ENCODE measurements at places on chromosomes 11 and 22.

DNA sequence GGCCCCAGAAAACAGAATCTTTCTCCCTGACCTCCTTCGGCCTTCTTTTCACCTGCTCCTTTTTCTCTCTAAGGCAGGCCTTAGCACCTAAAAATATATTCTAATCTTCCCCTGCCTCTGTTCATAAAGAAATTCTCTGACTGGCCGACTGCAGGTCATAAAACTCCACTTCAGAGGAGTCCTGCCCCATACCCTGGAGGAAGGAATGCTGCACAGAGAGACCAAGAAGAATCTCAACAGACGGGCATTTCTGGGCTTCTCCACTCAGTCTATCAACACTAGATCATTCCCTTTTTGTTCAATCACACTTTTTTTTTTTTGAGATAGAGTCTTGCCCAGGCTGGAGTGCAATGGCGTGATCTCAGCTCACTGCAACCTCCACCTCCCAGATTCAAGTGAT, 19.7 kb upstream of the PGA3 start:
- H3K4me1 ChIP-seq, result no peaks in the 10 kb centered on the region
- no peak overlapping the region for H3K27ac ChIP-seq
- no peaks in the 10 kb centered on the region for H3K27me3 ChIP-seq
- H3K4me3 ChIP-seq, result no peak overlapping the region
- H3K36me3 ChIP-seq, result no peaks in the 10 kb centered on the region

GRCh38 chr11:69640995-69641581, at the start of gene CCND1:
Gene CCND1, plus strand, starts transcription at chr11:69641156. Its CDS starts 158 bp downstream, at chr11:69641314.
- H3K4me1 ChIP-seq, result peaks cover 73% of the 10 kb centered on the region
- H3K36me3 ChIP-seq, result no peaks in the 10 kb centered on the region
- H3K27ac ChIP-seq, result peak within 1 kb of the TSS; percentile 96
- peak; percentile 85 for DNase-seq
- no peaks in the 10 kb centered on the region for H3K27me3 ChIP-seq

GRCh38 chr22:35733791-35734516, 16.3 kb downstream of the APOL5 start:
- no peak overlapping the region for H3K27ac ChIP-seq
- peaks cover 4% of the 10 kb centered on the region for H3K36me3 ChIP-seq
- H3K4me3 ChIP-seq, result no peak overlapping the region
- H3K4me1 ChIP-seq, result no peaks in the 10 kb centered on the region
- DNase-seq, result no peak

DNA sequence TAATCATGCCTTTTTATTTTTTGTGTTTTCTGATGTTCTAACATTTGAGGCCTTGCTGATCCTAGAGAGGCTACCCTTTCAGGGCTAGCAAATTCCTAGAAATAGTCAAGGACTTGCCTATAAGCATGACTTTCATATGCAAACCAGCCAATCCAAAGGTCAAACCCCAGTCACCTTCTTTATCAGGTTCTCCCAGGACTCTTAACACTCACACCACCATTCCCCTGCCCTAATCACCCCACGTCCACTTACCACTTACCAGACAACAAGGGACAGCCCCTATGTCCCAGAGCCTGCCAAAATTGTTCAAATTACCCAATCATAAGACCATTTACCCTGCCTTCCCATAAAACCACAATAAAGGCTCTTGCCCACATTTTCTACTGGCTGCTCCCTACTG, 1339.8 kb downstream of the LRRC4C start:
- no peak for DNase-seq
- no peak overlapping the region for H3K4me3 ChIP-seq
- H3K36me3 ChIP-seq, result no peaks in the 10 kb centered on the region
- H3K27ac ChIP-seq, result no peak overlapping the region
- H3K4me1 ChIP-seq, result no peaks in the 10 kb centered on the region

GRCh38 chr11:73314117-73314961, 6.3 kb downstream of the ARHGEF17 start:
- peak overlapping the region; percentile 92 for H3K4me3 ChIP-seq
- peak overlapping the region; percentile 97 for H3K27ac ChIP-seq
- peaks cover 13% of the 10 kb centered on the region for H3K36me3 ChIP-seq
- DNase-seq, result peak; percentile 82

DNA sequence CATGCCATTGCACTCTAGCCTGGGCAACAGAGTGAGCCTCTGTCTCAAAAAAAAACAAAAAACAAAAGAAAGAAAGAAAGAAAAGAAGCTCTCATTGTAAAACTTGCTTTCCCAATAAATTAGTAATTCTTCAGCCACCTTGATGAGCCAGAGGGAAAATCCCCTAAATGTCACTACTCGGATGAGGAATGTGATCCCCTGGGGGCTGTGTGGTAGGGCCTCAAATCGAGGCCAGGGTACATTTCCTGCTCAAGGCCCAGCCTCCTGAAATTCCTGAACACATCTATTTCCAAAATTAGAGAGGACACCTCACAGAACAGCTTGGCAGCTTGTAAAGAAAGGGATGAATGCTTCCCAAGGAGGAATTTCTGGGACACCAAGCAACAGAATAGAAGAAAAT, 147.1 kb upstream of the SESN3 start:
- no peak overlapping the region for H3K4me3 ChIP-seq
- no peaks in the 10 kb centered on the region for H3K36me3 ChIP-seq
- H3K4me1 ChIP-seq, result no peaks in the 10 kb centered on the region
- no peak overlapping the region for H3K27ac ChIP-seq
- no peak for DNase-seq
- H3K27me3 ChIP-seq, result no peaks in the 10 kb centered on the region

DNA sequence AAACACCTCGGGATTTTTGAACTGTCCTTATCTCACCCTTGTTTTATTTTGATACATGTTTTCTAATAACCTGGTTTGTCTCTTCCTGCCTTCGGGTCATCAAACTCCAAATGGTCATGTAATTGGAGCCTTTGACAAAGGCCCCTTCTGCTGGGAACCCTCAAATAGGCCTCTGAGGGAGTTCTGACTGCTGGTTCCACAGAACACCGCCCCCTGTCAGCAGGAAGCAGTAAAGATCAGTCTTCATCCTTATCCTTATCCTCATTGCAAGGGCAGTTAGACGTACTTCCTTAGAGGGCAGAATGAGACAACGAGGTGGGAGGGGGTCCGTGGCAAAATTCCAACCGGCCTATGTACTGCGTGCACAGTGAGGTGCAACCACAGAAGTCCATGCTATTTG, 12.1 kb downstream of the TRIM51 start:
- DNase-seq, result no peak
- H3K36me3 ChIP-seq, result no peaks in the 10 kb centered on the region
- H3K27ac ChIP-seq, result no peak overlapping the region
- no peaks in the 10 kb centered on the region for H3K4me1 ChIP-seq
- no peak overlapping the region for H3K4me3 ChIP-seq
- H3K27me3 ChIP-seq, result no peaks in the 10 kb centered on the region
